Suprapubic skin (tissue), 4 donors: ENCODE measurements at places on chromosomes 5 and 9. TPM values are rescaled to one million over a fixed set of nuclear protein-coding genes. Genes with fewer than 3 reads are reported as not detected.

The FAM151B gene
- total RNA-seq: 1.6 TPM

The PCDHGA11 gene
- 3.4 TPM for total RNA-seq

The SLC34A1 gene
- total RNA-seq: 0.29 TPM

The DRD1 gene
- 0.42 TPM for total RNA-seq

The SLC9A3 gene
- 3.7 TPM for total RNA-seq

The NR5A1 gene
- not detected for total RNA-seq

The ZNF346 gene
- 29.0 TPM for total RNA-seq

- DNase-seq: no peak
Observed at GRCh38 chr9:95517559-95518425, 1.0 kb upstream of the PTCH1 start.

GRCh38 chr9:37784291-37784615, 611 bp downstream of the EXOSC3 start:
- no peak for DNase-seq

- no peak for DNase-seq
Observed at GRCh38 chr5:158560170-158560569, 539.5 kb downstream of the EBF1 start.

DNA sequence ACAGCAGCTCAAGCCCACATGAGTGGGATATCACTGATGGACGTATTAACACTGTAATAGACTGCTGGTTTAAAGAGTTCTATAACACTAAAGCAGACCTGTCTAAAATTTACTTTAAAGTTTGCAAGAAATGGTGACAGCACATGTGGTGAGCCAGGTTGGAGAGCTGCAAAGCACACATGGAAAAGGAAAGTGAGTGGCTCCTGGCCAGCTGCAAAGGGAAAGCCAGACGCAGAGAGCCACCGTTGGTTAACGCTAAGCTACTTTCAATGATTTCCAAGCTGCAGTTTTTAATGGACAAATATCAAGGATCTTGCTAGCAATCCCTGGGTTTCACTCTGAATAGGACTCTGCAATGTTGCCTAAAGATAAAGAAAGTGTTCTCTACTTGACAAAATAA, 89.9 kb downstream of the CTNND2 start:
- no peak for DNase-seq

DNA sequence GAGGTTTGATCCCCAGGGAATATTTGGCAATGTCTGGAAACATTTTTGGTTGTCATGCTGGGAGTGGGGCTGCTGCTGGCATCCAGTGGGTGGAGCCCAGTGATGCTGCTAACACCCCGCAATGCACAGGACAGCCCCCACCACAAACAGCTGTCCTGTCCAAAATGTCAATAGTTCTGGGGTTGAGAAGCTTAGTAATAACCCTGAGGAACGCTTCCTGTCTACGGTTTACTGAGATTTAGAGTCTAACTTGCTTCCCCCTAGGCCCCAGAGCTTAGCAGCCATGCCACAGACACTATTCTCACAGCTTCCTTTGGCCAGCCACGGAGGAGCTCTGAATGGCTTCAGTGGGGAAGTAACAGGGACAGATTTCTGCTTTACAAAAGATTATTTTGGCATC, 66.5 kb downstream of the MSX2 start:
- DNase-seq: no peak

DNA sequence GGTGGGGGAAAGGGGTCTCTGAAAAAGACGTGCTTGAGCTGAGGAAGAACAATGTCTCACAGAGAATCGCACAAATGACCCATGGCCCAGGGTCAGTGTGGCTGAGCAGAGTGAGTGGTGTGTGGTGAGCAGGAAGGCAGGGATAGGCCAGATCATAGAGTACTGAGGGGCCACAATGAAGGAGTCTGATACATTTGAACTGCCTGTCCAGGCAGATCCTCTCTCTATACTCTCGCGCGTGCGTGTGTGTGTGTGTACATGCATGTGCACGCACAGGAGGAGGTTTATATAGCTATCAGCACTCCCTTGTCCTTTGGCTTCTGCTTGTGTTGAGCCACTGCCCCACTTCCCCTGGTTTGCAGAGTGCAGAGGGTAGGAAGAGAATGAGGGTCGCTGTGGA, 294.0 kb downstream of the ZNF608 start:
- no peak for DNase-seq

DNA sequence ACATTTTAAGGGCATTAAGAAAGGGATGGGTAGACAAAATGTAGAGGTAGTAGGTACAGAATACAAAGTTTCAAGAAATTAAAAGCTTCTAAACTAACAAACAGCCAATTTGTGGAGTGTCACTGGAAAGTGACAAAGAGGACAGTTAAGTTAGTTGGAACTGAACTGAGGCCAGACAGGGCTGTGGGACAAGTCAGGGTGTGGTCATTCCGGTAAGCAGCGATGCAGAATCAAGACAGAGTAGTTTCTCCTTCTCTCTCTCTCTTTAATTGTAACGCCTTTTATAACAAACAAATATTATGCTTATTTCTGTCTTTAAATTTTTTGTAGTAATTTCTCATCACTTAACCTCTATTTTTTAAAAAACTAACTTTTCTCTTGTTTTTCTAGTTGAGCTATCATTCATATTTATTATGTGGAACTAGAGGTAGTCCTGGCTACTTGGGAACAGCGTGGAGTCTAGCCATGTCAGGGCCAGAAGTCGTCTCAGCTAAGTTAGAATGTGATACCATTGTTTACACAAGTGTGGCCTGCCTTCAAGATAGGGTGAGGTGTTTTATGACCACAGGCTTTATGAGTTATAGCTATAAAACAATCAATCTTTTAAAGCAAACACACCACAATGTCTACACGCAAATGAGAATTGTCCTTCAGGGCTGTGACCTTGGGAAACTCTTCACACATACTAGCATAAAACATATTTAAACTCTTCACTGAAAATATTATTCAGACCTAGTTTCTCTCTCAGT, 115.3 kb upstream of the CDKN2B start:
- DNase-seq: no peak

DNA sequence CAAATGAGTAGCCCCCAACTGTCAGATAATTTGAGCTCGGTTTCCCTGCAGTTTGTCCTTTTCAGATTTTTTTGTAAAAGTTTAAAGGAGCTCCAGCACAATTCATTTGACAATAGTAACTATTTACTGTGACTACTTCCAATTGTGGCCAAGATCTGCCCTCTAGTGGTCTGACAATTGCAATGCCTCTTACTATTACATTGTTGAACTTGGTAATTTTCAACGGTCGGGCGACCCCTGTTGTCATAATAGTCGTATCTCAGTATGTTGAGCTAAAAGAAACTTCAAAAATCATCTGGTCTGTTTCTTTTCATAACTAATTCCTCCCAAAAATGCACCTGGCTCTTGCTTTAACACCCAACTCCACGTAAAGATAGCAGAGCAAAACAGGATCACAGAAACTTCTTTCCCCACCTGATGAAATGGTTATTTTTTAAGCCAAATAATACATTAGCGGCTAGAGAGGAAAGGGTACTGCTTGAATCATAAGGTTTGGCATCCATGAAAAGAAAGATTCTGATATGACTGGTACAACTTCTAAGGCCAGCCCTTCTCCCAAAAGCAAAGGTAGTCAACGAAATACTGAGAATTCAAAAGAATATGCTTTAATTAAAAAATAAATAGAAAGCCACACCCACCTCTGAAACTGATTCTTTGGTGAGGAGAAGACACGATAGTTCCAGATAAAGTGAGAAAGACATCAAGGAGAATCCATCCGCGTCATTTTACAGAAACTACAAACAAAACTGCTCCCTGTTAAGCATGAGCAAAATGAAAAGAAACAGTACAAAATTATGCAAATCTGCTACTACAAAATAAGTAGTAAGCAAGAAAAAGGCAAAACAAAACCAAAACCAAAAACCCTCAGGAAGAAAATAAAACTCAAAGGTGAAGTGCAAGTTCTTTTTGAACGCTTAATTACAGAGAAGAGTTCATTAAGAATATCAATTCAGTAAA, 76.9 kb upstream of the HTR4 start:
- peak; percentile 72 for DNase-seq

DNA sequence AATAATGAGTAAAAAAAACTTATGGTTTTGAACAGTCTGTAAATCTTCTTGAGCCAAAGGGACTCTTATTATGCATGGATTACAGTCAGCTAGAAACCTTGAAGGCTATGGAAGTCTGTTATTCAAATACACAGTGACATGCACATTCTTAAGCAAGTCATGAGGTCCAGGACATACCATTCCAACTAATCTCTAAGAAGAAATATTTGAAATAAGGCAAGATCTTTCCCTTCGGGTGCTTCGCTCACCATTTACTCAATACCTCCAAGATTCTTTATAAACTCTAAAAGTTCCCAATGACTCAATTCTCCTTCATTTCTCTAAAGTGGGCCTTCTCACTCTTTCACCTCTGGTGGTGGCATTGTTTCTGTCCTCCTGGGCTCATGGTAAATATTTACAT, 811.0 kb downstream of the NR2F1-AS1 start:
- DNase-seq: no peak

DNA sequence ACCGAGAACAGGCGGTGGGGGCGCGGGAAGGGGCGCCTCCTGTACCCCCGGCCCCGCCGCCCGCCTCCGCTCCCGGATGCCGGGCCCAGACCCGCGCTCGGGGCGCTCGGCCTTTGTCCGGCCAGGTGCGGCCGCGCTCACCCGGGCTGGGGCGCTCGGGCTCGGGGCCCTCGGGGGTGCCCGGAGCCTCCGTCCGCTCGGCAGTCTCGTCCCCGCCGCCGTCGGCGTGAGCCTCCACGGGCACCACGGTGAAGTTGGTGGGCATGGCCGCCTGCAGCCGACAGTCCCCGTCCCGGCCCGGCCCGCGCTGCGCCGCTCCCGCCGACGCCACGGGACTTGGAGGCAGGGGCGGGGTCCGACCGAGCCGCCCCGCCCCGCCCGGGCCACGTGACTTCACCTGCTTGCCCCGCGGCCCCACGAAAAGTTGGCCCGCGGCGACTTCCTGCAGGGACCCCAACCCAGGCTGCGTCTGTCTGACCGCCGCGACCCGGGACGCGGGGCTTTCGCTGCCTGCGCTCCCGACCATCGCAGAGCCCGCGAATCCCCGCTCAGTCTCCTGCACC, at the start of gene SLC12A7:
TSS of gene SLC12A7 (minus strand) at position 337 of the 563 bp plus-strand sequence. CDS start at position 265, 72 bp downstream.
- no peak for DNase-seq

GRCh38 chr9:106962615-106963363, 99.8 kb downstream of the ZNF462 start:
- DNase-seq: no peak

GRCh38 chr9:1415146-1415545, 365.0 kb downstream of the DMRT2 start:
- DNase-seq: no peak

GRCh38 chr5:104421431-104421830, 858.8 kb upstream of the NUDT12 start:
- DNase-seq: no peak

DNA sequence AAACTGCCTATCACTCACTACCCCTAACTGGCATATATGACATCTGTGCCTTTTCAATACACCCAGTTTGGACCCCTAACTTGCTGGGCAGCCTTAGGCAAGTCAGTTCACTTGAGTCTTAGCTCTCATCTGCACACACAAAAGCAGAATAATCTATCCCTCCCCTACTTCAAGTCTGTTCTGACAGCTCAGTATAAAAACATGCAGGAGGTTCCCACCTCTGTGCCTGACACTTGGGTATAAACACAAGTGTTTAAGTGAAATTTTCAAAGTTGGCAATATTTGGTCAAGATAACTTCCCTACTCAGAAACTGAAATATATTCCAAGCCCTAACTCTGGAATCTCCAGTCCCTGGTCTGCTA, 12.6 kb downstream of the HNRNPH1 start:
- no peak for DNase-seq

DNA sequence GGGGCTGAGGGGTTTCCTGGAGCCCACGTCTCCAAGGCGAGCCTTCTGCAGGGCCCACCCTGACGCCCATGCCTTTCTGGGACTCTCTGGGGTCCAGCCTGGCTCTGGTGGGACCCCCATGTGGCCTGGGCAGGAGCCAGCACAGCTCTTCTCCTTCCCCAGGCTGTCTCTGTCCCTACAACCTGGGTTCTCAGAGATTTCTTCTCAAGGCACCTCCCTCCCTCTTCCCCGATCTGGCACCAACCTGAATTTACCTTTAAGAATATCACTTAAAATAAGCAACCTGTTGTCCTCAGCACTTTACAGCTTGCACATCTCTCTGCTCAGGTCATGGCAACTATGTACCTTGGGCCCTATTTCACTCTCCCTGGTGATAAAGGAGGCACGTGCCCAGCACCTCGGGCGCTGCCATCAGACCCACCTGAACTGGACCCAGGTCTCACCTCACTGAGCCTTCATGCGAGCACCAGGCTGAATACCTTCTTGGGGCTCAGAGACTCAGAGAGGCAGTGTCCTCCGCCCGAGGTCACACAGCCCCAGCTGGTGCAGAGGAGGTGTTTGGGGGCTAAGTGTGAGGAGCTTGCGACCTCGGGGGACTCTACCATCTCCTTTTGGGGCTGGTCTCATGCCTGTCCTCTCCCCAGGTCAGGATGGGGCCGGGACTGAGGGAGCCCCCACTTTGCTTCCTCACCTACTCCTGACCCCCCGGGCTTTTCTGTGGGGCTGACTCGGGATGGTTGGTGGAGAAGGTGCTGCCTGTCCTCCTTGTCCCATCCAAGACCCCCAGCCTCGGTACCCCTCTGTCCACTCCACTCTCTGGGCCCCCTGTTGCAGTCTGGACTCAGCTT, 217.7 kb downstream of the C9orf50 start:
- no peak for DNase-seq

- no peak for DNase-seq
Observed at GRCh38 chr9:82677086-82677485, 385.9 kb downstream of the RASEF start.

DNA sequence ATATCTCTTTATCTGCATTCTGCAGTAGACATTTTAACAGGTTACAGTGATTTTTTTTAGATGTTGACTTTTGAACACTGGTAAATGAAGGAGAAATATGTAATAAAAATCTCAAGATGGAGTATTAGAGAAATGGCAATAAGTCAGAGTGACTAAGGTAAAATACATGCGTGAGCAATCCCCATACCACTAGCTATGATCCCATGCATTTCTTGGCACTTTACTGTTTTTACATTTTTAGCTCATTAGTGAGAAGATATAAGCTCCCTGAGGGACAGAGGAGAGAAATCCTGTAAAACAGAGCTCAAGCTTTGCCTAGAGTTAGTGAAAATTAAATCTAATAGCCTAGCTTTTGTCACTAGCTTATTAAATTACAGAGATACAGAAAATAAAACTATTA, 181.9 kb upstream of the TRPM3 start:
- DNase-seq: no peak

- DNase-seq: no peak
Observed at GRCh38 chr9:133825555-133826218, 87.5 kb upstream of the SARDH start.
